Endothelial cell (in vitro differentiated cells): ENCODE measurements at places on chromosomes 4 and X. TPM values are rescaled to one million over a fixed set of nuclear protein-coding genes. Genes with fewer than 3 reads are reported as not detected.

Gene ERVMER34-1
- 0.44 TPM for total RNA-seq

- H3K27me3 ChIP-seq = no peaks in the 10 kb centered on the region
- no peaks in the 10 kb centered on the region for H3K4me1 ChIP-seq
- no peak overlapping the region for H3K27ac ChIP-seq
- peaks cover 6% of the 10 kb centered on the region for H3K36me3 ChIP-seq
- no peak for DNase-seq
These were observed 32.9 kb downstream of the HERC6 start for GRCh38 chr4:88411491-88412096.

GRCh38 chr4:8404791-8405515, 35.6 kb downstream of the ACOX3 start:
- H3K36me3 ChIP-seq = peaks cover 33% of the 10 kb centered on the region
- H3K27me3 ChIP-seq = peaks cover 11% of the 10 kb centered on the region
- H3K4me1 ChIP-seq = peaks cover 22% of the 10 kb centered on the region
- no peak for DNase-seq
- H3K27ac ChIP-seq = peak overlapping the region; percentile 42

DNA sequence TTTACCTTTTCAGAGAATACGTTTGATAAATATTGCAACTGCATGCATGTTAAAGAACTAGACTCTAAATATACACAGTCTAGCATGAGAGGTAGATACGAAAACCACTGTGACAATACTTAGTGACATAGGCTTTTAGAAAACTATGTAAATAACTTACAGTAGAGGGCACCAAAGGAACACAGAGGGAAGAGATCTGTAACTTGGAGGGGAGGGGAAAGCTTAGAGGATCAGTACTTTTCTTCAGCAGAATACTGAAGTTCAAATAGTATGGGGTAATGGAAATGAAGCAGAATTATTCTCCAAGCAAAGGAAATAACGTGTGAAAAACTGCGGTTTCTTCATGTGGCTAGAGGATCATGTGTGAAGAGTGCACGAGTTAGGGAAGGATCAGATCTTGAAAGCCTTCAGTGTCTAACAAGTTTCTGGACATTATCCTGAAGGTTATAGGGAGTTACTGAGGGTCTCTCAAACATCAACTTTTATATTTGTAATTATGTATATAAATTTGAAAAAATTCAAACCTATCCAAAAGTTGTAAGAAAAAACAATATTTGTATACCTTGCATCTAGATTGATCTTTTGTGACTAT, 264.3 kb downstream of the NPFFR2 start:
- no peaks in the 10 kb centered on the region for H3K36me3 ChIP-seq
- H3K27me3 ChIP-seq = no peaks in the 10 kb centered on the region
- H3K4me1 ChIP-seq = no peaks in the 10 kb centered on the region
- no peak for DNase-seq

DNA sequence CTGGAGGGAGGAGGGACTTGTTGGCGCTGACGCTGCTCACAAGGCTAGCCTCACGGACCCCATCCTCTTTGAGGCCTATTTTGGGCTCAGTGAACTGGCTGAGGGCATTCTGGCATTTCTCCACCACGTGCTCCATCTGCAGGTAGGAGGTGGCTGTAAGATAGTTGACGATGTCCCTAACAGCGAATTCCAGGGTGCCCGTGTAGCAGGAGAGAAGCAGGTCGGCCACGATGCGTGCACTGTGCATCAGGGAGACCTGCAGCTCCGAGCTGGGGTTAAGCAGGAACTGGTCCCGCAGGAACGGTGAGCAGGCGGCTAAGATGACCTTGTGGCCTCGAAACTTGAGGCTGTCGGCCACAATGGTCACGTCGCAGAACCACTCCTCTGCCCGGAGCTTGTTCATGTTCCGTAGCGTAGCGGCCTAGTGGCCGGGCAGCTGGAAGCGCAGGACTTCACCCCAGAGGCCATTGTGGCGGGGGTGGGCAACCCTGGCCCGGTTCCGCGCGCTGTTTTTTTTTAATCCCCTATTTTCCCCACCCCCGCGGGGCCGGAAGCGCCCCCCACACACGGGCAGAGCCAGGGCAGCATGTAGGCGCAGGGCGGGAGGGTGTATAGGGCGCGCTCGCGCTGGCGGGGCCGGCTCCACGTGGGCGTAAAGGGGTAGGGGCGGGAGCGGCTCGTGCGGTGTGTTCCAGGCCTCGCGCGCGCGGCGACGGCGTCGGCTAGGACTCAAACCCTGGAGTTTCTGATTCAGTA, 73.2 kb downstream of the UBE2K start:
- no peak for DNase-seq
- no peak overlapping the region for H3K27ac ChIP-seq
- peaks cover 23% of the 10 kb centered on the region for H3K36me3 ChIP-seq
- H3K4me1 ChIP-seq = no peaks in the 10 kb centered on the region

- DNase-seq = no peak
- peaks cover 2% of the 10 kb centered on the region for H3K27me3 ChIP-seq
- H3K36me3 ChIP-seq = no peaks in the 10 kb centered on the region
- H3K4me1 ChIP-seq = peaks cover 5% of the 10 kb centered on the region
- peak overlapping the region; percentile 91 for H3K27ac ChIP-seq
These were observed 77.5 kb downstream of the MAGED4 start for GRCh38 chrX:52262195-52262546.

- peaks cover 5% of the 10 kb centered on the region for H3K27me3 ChIP-seq
- H3K4me1 ChIP-seq = peaks cover 5% of the 10 kb centered on the region
- no peak overlapping the region for H3K4me3 ChIP-seq
- no peak for DNase-seq
- H3K36me3 ChIP-seq = peaks cover 15% of the 10 kb centered on the region
These were observed 85.8 kb downstream of the DCLK2 start for GRCh38 chr4:150164055-150164454.

- H3K27ac ChIP-seq = no peak overlapping the region
- no peak for DNase-seq
- peaks cover 14% of the 10 kb centered on the region for H3K4me1 ChIP-seq
- H3K27me3 ChIP-seq = no peaks in the 10 kb centered on the region
These were observed 18.5 kb downstream of the LRRC66 start for GRCh38 chr4:52001616-52002015.

Gene UGT2B15
- total RNA-seq = not detected

GRCh38 chr4:48778431-48779094, 1.5 kb downstream of the FRYL start:
- H3K27me3 ChIP-seq = peaks cover 13% of the 10 kb centered on the region
- peaks cover 43% of the 10 kb centered on the region for H3K4me1 ChIP-seq
- DNase-seq = no peak
- peak overlapping the region; percentile 96 for H3K27ac ChIP-seq

DNA sequence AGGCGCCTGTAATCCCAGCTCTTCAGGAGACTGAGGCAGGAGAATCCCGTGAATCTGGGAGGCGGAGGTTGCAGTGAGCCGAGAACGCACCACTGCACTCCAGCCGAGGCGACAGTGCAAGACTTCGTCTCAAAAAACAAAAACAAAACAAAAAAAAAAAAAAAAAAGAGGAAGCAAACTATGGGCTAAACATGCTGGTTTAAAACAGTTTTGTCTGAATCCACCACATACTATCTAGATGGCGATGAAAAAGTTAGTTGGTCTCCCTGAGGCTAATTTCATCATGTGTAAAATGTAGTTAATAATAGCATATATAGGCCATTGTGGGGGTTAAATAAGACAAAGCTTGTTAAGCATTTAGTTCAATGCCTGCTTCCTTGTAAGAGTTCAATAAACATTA, 451.1 kb downstream of the RPA4 start:
- no peak for DNase-seq
- no peaks in the 10 kb centered on the region for H3K4me1 ChIP-seq
- peaks cover 1% of the 10 kb centered on the region for H3K27me3 ChIP-seq
- H3K27ac ChIP-seq = no peak overlapping the region
- H3K36me3 ChIP-seq = no peaks in the 10 kb centered on the region

GRCh38 chr4:52861879-52862616, at the start of gene RASL11B:
Gene RASL11B (plus strand): TSS chr4:52862317. CDS start chr4:52862508, 191 bp downstream.
- H3K4me3 ChIP-seq = peak within 1 kb of the TSS; percentile 86
- peaks cover 4% of the 10 kb centered on the region for H3K36me3 ChIP-seq
- peaks cover 10% of the 10 kb centered on the region for H3K27me3 ChIP-seq
- H3K4me1 ChIP-seq = peaks cover 9% of the 10 kb centered on the region

GRCh38 chrX:150762258-150763165, 69.3 kb downstream of the MTMR1 start:
- no peak for DNase-seq
- no peaks in the 10 kb centered on the region for H3K4me1 ChIP-seq
- no peak overlapping the region for H3K4me3 ChIP-seq
- H3K27ac ChIP-seq = no peak overlapping the region

Gene GTPBP6
- total RNA-seq = 47.2 TPM
